ENCODE measurements at places on chromosomes 7 and 10.

GRCh38 chr10:61662794-61663259, at the start of gene CABCOCO1:
TSS of gene CABCOCO1 (plus strand) at chr10:61662929. CDS start at chr10:61662973, 44 bp downstream.
- DNase-seq, result no peak

- DNase-seq, result no peak
These were observed 225.6 kb downstream of the AHR start for GRCh38 chr7:17523813-17524739.

DNA sequence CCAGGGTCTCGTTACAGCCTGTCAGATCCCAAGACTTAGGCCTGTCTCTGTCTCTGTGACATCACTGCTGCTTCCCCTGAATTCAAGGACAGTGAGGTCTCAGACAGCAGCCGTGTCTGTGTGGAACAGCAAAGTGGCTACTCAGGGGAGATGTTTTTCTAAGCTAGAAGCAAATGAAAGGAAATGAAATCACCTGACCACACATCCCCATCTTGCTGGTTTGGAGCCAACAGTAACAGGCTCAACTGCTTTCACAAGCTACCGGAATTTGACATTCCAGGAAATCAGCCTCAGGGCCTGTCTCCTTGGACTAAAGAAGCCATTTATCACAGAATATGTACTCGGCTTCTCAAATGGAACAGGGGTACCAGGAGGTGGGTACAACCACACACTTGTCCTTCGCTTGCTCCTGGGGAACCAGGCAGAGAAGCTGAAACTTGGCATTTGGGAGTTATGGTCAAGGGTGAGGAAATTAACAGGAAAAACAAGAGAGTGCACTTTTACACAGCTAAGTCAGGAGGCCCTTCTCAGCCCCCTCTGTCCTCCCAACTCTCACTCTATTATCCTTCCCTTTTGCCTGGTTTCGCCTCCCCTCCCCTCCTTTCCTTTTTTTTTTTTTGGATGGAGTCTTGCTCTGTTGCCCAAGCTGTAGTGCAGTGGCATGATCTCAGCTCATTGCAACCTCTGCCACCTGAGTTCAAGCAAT, 73.2 kb downstream of the SPDYE5 start:
- DNase-seq, result no peak

DNA sequence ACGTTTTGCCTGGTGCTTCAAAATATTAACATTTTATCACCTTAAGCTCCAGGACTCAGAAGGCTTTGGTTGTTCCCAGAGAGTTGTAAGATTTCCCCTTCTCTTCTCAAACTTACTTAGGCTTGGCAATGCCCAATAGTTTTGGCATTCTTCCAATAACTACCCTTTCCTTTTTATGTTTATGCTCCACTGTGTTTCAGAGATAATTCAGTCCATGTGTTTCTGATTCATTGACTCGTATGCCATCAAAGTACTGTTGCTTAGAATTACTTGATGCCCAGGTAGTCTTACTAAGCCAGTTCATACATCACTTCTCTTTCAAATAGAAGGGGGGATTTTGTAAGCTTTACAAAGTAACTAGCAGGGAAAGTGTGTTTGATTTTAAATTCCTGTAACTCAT, 66.6 kb downstream of the AGMO start:
- no peak for DNase-seq
